Vagina (tissue), 2 donors: ENCODE measurements at places on chromosomes 16 and 17. TPM values are rescaled to one million over a fixed set of nuclear protein-coding genes. Genes with fewer than 3 reads are reported as not detected.

DNA sequence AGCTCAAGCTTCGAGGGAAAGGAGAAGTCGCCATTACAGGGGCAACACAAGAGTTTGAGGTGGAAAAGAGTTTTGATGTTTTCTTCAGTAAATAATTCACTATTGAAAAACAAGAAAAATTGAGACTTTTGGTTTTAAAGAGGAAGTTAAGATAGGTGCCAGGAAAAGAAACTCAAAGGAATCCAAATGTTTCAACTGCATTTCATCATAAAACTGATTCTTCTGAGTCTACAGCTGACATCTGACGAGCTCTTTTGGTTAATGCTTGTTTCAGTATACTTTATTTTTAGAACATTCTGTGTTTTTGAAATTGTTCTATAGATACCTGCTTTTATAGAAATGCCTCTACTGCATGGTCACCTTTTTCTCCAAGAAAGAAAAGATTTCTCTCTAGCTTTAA is 54.0 kb downstream of the ERN1 start:
- no peaks in the 10 kb centered on the region for H3K27me3 ChIP-seq
- peaks cover 23% of the 10 kb centered on the region for H3K36me3 ChIP-seq
- H3K27ac ChIP-seq = peak overlapping the region; percentile 74
- no peak for DNase-seq
- peaks cover 36% of the 10 kb centered on the region for H3K4me1 ChIP-seq

- no peaks in the 10 kb centered on the region for H3K36me3 ChIP-seq
- H3K4me1 ChIP-seq = no peaks in the 10 kb centered on the region
- H3K27me3 ChIP-seq = no peaks in the 10 kb centered on the region
- no peak for DNase-seq
- no peak overlapping the region for H3K27ac ChIP-seq
Observed at GRCh38 chr17:73201215-73202069, 8.6 kb downstream of the COG1 start.

DNA sequence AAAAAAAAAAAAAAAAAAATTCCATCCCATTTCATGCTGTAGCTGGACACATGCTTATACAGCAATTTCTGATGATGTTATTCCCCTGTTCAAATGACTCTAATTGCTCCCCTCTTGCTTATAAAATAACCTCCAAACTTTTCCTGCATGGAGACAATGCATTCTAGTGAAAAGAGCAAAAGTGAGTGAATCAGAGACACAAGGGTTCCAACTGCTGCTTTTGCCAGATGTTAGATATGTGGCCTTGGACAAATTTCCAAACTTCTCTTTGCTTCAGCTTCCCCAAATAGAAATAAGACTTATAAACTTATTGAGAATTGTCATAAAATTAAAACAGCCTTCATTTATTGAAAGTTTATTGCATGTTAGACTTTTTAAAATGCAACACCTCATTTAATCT is 65.0 kb upstream of the AXIN2 start:
- peaks cover 24% of the 10 kb centered on the region for H3K4me1 ChIP-seq
- no peak overlapping the region for H3K27ac ChIP-seq
- no peak overlapping the region for H3K4me3 ChIP-seq
- no peaks in the 10 kb centered on the region for H3K36me3 ChIP-seq
- H3K27me3 ChIP-seq = no peaks in the 10 kb centered on the region
- no peak for DNase-seq

- no peak overlapping the region for H3K27ac ChIP-seq
- H3K27me3 ChIP-seq = no peaks in the 10 kb centered on the region
- no peaks in the 10 kb centered on the region for H3K4me1 ChIP-seq
Observed at GRCh38 chr17:79891113-79891730, 52.0 kb upstream of the CBX4 start.

DNA sequence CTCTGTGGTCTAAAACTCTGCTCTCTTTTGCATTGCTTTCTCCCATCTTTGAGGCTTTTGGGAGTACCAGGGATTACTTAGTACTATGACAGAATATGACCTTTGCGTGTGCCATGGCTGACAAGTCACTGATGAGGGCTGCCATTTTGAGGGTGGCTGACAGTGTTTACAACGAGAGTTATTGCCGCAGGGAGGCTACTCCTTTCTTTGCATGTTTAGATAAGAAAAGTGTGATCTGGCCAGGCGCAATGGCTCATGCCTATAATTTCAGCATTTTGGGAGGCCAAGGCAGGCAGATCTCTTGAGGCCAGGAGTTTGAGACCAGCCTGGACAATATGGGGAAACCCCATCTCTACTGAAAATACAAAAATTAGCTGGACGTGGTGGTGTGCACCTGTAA is 77.5 kb downstream of the GSG1L start:
- H3K27ac ChIP-seq = no peak overlapping the region
- peak; percentile 52 for DNase-seq
- no peaks in the 10 kb centered on the region for H3K27me3 ChIP-seq
- no peaks in the 10 kb centered on the region for H3K4me1 ChIP-seq

DNA sequence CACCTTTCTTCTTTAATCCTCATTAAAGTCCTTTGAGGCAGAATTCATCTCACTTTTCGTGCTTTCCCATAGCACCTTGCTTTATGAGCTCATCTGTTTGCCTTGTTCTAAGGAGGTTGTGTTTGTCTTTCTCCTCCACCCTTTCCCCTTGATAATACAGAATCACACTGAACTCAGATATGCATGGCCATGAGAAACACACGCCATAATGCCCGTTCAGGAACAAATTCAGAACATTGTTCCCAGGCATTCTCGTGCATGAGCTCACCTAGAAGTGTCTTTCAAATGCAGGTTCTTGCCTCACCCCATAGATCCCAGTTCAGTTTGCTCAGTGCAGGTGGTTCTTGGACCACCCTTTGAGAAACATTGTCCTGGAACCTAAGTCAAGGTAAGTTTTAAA is 71.1 kb downstream of the TMEM114 start:
- H3K4me3 ChIP-seq = no peak overlapping the region
- DNase-seq = no peak
- no peaks in the 10 kb centered on the region for H3K4me1 ChIP-seq
- no peaks in the 10 kb centered on the region for H3K36me3 ChIP-seq
- no peak overlapping the region for H3K27ac ChIP-seq
- H3K27me3 ChIP-seq = no peaks in the 10 kb centered on the region

GRCh38 chr16:78278056-78278450 is 178.6 kb downstream of the WWOX start:
- no peaks in the 10 kb centered on the region for H3K4me1 ChIP-seq
- H3K27ac ChIP-seq = no peak overlapping the region
- no peaks in the 10 kb centered on the region for H3K27me3 ChIP-seq
- H3K4me3 ChIP-seq = no peak overlapping the region

GRCh38 chr16:10918294-10919002 is 23.8 kb downstream of the DEXI start:
- peaks cover 27% of the 10 kb centered on the region for H3K4me1 ChIP-seq
- H3K36me3 ChIP-seq = no peaks in the 10 kb centered on the region
- H3K4me3 ChIP-seq = no peak overlapping the region
- no peaks in the 10 kb centered on the region for H3K27me3 ChIP-seq

DNA sequence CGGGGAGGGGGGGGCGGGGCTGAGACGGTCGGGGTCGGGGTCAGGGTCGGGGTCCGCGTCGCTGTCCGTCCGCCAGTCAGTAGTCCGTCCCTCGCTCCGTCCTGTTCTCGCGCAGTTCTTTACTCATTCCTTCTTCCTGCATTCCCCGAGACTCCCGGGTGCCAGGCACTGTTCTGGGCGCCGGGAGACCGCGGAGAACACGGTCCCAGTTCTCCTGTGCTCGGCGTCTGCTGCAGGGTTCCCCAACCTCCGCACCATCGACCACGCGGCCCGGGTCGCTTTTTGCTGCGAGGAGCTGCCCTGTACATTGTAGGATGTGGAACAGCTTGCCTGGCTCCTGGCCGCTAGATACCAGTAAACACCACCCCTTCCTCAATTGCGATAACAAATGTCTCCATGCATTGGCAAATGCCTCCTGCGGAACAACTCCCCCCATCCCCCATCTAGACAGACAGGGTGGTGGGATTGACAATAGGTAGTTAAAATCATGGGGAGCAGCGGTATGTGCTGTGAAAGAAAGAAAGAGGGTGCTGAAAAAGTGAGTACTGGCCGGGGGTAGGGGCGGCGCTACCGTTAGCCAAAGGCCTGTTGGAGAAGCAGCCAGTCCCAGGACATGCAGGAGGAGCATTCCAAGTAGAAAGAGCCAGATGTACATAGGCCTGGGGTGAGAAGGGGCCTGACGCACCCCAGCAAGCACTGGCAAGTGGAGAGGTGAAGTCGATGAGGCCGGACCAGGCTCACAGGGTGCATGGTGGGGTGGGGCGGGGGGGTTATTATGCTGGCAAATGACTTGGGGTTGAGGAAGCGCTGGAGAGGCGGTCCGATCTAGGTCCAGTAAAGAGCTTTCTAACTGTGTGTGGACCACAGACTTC is 631 bp downstream of the TRAF7 start:
- peaks cover 89% of the 10 kb centered on the region for H3K4me1 ChIP-seq
- H3K36me3 ChIP-seq = no peaks in the 10 kb centered on the region
- DNase-seq = no peak
- H3K4me3 ChIP-seq = peak overlapping the region; percentile 86

- no peaks in the 10 kb centered on the region for H3K27me3 ChIP-seq
- no peak overlapping the region for H3K27ac ChIP-seq
- DNase-seq = no peak
- H3K4me1 ChIP-seq = no peaks in the 10 kb centered on the region
- H3K4me3 ChIP-seq = no peak overlapping the region
Observed at GRCh38 chr17:32553168-32553567, 66.4 kb downstream of the CDK5R1 start.

GRCh38 chr16:75319513-75320411 is 68.3 kb upstream of the BCAR1 start:
- H3K4me3 ChIP-seq = no peak overlapping the region
- peak overlapping the region; percentile 77 for H3K27ac ChIP-seq
- H3K4me1 ChIP-seq = peaks cover 28% of the 10 kb centered on the region
- DNase-seq = no peak

The ADGRG1 gene
- 97.7 TPM for total RNA-seq

The LGALS9C gene
- total RNA-seq = 1.2 TPM

The KRT40 gene
- total RNA-seq = not detected

The CTRB1 gene
- total RNA-seq = not detected
